ENCODE measurements at places on chromosomes 5 and 9. TPM values are rescaled to one million over a fixed set of nuclear protein-coding genes. Genes with fewer than 3 reads are reported as not detected.

Gene FOXD4L4
- 0.20 TPM for total RNA-seq

Gene DPH7
- 39.7 TPM for total RNA-seq

Gene PRSS3
- not detected for total RNA-seq

Gene PCDHGB6
- total RNA-seq = 0.37 TPM

Gene RGS14
- 90.9 TPM for total RNA-seq

Gene SGTB
- 17.8 TPM for total RNA-seq

Gene FCN2
- not detected for total RNA-seq

Gene CDX1
- total RNA-seq = not detected

Gene TMEM252
- total RNA-seq = not detected

Gene ICE1
- total RNA-seq = 33.5 TPM

Gene GAS1
- 0.20 TPM for total RNA-seq

Gene OR1J2
- total RNA-seq = not detected

Gene C9orf50
- not detected for total RNA-seq

Gene PCA3
- total RNA-seq = not detected

Gene AGXT2
- not detected for total RNA-seq

Gene KIF24
- 5.3 TPM for total RNA-seq

Gene RACK1
- total RNA-seq = 1,652 TPM

Gene SNAPC4
- total RNA-seq = 16.2 TPM

Gene PCDHGA12
- total RNA-seq = 0.12 TPM

Gene SPINK13
- total RNA-seq = not detected

Gene CSF1R
- total RNA-seq = 0.59 TPM

Gene FRMD3
- 0.54 TPM for total RNA-seq

Gene PROB1
- total RNA-seq = 5.2 TPM

Gene CDKN2B-AS1
- total RNA-seq = 4.8 TPM

Gene TAF11L10
- not detected for total RNA-seq

Gene SPAAR
- not detected for total RNA-seq

Gene FBXW2
- 88.7 TPM for total RNA-seq

Gene RXRA
- 1.5 TPM for total RNA-seq

Gene PRDM9
- total RNA-seq = not detected

Gene EIF4E1B
- not detected for total RNA-seq

Gene INSL6
- total RNA-seq = not detected

Gene MAP3K1
- total RNA-seq = 40.4 TPM

Gene SNCB
- not detected for total RNA-seq

Gene PCDHB16
- not detected for total RNA-seq

Gene CCL28
- 11.1 TPM for total RNA-seq

Gene PLPPR1
- not detected for total RNA-seq

Gene SHOC1
- not detected for total RNA-seq
